AG04449 (cell line): ENCODE measurements at places on chromosomes 3 and 15.

GRCh38 chr3:161560008-161560637 is 63.5 kb downstream of the OTOL1 start:
- no peak for DNase-seq

GRCh38 chr3:122271246-122271898 is 53.7 kb upstream of the CSTA start:
- no peak for DNase-seq

- no peak for DNase-seq
Measured at GRCh38 chr15:71115567-71116351, 488 bp downstream of the THSD4 start.

GRCh38 chr3:126130981-126131745 is 47.2 kb upstream of the SLC41A3 start:
- no peak for DNase-seq
